ENCODE measurements at places on chromosomes 7 and 10. TPM values are rescaled to one million over a fixed set of nuclear protein-coding genes. Genes with fewer than 3 reads are reported as not detected.

TMEM270 gene
- total RNA-seq, result not detected

VIPR2 gene
- total RNA-seq, result not detected

STEAP2 gene
- 4.7 TPM for total RNA-seq

VOPP1 gene
- 84.2 TPM for total RNA-seq

ZNF425 gene
- total RNA-seq, result 0.97 TPM

BAMBI gene
- 13.1 TPM for total RNA-seq

POLR2J2 gene
- 0.27 TPM for total RNA-seq

LLCFC1 gene
- total RNA-seq, result not detected

LIPF gene
- total RNA-seq, result not detected

SP4 gene
- total RNA-seq, result 0.87 TPM

TOMM7 gene
- total RNA-seq, result 561 TPM

SLC29A4 gene
- total RNA-seq, result 16.1 TPM

ASIC3 gene
- total RNA-seq, result 4.3 TPM

AMPH gene
- 0.09 TPM for total RNA-seq

EBLN1 gene
- total RNA-seq, result 0.21 TPM

ERVW-1 gene
- total RNA-seq, result not detected

DDX50 gene
- total RNA-seq, result 44.6 TPM

SLK gene
- 37.8 TPM for total RNA-seq

TAS2R41 gene
- total RNA-seq, result not detected

TWNK gene
- total RNA-seq, result 46.4 TPM

DEPP1 gene
- total RNA-seq, result 1.1 TPM

HSPB1 gene
- 1,196 TPM for total RNA-seq

SKIDA1 gene
- 1.5 TPM for total RNA-seq

IFIT1 gene
- 4.3 TPM for total RNA-seq

NPY4R2 gene
- total RNA-seq, result 34.7 TPM

GLI3 gene
- total RNA-seq, result 0.09 TPM

EPHB4 gene
- 46.7 TPM for total RNA-seq

ACSL5 gene
- total RNA-seq, result 0.12 TPM

CLDN3 gene
- 1.2 TPM for total RNA-seq

TMEM196 gene
- not detected for total RNA-seq

IKZF1 gene
- not detected for total RNA-seq

SSC4D gene
- 0.92 TPM for total RNA-seq

SMKR1 gene
- total RNA-seq, result 11.8 TPM

FLNC gene
- 4.1 TPM for total RNA-seq

GATA3 gene
- 4.5 TPM for total RNA-seq

CUZD1 gene
- 1.5 TPM for total RNA-seq

OR2A42 gene
- not detected for total RNA-seq

GNAI1 gene
- 35.4 TPM for total RNA-seq

TAS2R5 gene
- total RNA-seq, result 0.29 TPM

SLC26A5 gene
- total RNA-seq, result not detected

PTN gene
- not detected for total RNA-seq

ARHGAP22 gene
- 3.7 TPM for total RNA-seq

CYP2W1 gene
- total RNA-seq, result not detected

ACADSB gene
- 7.5 TPM for total RNA-seq

MRLN gene
- total RNA-seq, result not detected

FAM25G gene
- total RNA-seq, result not detected

NKX2-3 gene
- total RNA-seq, result not detected

SFRP5 gene
- total RNA-seq, result 2.4 TPM

TFEC gene
- total RNA-seq, result not detected

EN2 gene
- total RNA-seq, result 1.0 TPM

TYSND1 gene
- total RNA-seq, result 20.1 TPM

TUBB8 gene
- 0.12 TPM for total RNA-seq

PNLIPRP2 gene
- total RNA-seq, result not detected

SPDYE11 gene
- not detected for total RNA-seq

MUC3A gene
- total RNA-seq, result 17.8 TPM

STEAP4 gene
- total RNA-seq, result not detected

OPN1SW gene
- not detected for total RNA-seq

MOGAT3 gene
- not detected for total RNA-seq

LAMB4 gene
- 0.14 TPM for total RNA-seq
